ENCODE measurements at places on chromosomes 12 and 14. TPM values are rescaled to one million over a fixed set of nuclear protein-coding genes. Genes with fewer than 3 reads are reported as not detected.
A peak's percentile ranks its signal among the peaks of the same experiment; 100 is the strongest.

APOLD1 gene
- total RNA-seq, result 0.44 TPM

CAPS2 gene
- 4.2 TPM for total RNA-seq

GRCh38 chr14:51855234-51855633, 5.2 kb upstream of the GNG2 start:
- DNase-seq, result no peak

ATG14 gene
- total RNA-seq, result 9.4 TPM

DNA sequence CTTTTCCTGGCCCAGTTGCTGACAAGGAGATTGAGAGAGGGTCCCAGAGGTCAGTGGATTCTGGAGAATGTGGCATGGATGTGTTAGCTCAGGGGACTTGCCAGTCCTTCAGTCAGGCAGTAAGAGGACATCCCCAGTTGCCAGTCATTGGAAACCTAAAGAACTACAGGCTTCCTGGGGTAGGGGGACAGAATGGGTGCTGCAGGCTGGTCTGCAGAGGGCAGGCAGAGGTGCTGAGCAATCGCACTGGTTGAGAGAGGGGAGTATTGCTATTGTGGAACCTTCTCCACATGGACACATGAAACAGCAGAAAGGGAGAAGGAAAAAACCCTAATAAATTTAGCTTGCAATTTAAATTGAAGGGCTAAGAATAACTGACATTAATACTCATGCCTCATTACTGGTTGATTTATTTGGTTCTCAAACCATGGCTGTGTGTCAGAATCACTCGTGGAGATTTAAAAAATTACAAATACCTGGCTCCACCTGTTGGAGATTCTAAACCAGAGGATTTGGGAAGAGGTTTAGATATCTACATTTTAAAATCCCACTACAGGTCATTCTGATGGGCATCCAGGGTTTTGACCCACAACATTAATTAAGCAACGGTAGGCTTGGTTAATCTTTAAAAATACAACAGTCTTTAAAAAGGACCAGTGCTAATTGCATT, 71.2 kb upstream of the SLC38A2 start:
- no peak for DNase-seq

EPYC gene
- not detected for total RNA-seq

DNA sequence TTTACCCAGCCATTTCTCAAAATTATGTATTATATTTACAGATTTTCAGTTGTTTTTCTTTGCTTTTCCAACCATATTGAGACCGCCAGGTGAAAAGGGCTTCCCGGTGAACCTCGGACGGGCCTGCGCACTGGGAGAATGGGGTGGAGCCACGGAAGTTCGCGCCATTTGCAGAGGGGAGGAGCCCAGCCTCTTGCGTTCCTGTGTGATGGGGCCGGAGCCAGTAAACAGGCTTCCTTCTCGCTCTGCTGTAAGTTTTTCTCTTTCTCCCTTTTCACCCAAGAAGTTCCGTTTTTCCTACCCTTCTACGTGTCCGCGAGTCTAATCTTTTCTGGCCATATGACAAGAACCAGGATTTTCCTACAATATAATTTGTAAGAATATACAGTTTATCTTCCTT, 1108.8 kb upstream of the SEL1L start:
- peak; percentile 65 for DNase-seq

LRRC43 gene
- total RNA-seq, result 0.21 TPM

DNA sequence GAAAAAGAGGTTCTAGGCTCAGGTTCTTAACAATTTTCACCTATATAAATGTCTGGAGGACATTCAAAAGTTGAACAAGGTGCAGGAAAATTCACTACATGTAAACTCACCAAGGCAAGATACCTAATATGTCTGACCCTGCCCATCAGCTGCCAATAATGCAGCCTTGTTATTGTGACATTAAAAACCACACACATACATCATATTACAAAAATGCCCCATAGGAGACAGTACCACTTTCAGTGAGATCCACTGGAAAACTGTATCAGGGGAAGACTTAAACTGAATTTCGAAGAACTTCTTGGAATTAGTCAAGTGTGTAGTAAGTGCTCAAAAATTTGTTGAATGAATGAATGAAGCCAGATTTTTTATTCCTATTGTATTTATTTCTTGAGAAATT, 83.1 kb downstream of the KICS2 start:
- DNase-seq, result no peak

CHGA gene
- total RNA-seq, result 17.2 TPM

GRCh38 chr14:56117765-56118610, at the start of gene PELI2:
PELI2 (plus strand) TSS chr14:56118411; CDS start chr14:56118661, 250 bp downstream.
- peak; percentile 75 for DNase-seq

DNA sequence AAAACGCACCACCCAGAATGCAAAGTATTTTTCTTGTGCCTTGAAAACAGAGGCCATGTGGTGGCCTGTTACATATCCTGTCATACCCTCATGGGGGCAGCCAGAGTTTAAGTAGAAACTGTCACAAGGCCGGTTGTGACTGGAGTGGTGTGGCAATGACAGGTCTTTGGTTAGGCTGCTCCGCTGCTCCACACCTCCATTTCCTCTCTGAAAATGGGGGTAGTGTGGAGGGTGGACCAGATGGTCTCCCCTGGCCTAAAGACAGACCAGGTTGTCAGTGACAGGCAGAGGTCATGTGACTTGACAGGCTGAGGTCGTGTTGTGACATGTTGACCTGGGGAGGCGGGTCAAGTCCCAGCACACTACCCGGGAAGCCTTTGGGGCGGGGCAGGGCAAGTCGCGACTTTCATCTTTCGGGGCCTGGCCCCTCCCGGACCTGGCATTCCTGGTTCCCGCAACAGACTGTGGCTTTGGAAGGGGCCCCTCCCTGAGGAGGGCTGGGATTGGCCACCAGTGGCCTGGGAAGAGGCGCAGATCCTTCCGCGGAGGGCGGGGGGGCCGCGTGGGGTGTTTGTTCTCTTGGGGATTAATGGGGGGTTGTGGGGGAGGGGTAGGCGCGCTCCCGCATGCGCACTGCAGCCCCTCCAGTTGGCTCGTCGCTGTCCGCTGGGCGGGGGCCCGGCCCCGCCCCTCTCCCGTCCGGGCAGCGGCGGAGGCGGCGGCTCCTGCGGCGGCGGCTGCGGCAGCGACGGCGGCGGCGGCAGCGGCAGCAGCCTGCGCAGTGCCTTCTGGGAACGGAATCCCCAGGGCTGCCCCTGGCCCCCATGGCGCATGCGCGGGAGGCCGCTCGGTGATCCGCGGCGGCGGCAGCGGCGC, at the start of gene MBD6:
Gene MBD6, plus strand, starts transcription at position 814 of the 876 bp plus-strand sequence. CDS start 1,480 bp downstream, outside the sequence.
- peak; percentile 85 for DNase-seq

PHETA1 gene
- 18.6 TPM for total RNA-seq

DNA sequence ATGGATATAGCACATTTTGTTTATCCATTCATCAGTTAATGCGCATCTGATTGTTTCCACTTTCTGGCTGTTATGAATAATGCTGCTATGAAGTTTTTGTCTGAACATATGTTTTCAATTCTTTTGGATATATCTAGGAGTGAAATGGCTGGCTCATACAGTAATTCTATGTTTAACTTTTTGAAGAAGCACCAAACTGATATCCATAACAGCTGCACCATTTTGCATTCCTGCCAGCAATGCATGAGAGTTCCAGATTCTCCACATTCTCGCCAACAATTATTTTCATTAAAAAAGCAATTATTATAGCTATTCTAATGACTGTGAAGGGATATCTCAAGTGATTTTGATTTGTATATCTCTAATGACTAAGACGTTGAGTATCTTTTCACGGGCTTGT, 89.9 kb upstream of the PPP4R3A start:
- DNase-seq, result no peak

C12orf54 gene
- total RNA-seq, result not detected

DNA sequence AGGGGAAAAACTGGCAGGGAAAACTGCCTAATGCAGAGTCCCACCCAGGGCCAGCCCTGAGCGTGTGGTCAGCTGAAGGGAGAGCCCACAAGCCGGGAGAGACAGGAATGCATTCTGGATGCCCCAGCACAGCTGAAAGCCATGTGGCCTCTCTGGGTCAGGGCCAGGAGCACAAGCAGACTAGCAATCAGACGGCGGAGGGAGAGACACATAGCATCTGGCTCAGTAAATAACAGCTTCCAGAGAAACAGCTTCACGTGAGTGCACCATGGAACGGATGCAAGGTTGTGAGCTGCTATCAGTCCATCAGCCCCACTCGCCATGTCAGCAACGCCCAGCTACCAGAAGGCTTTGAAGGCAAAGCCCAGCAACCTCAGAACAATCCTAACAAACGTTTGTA, 28.2 kb upstream of the TMEM106C start:
- no peak for DNase-seq

DNA sequence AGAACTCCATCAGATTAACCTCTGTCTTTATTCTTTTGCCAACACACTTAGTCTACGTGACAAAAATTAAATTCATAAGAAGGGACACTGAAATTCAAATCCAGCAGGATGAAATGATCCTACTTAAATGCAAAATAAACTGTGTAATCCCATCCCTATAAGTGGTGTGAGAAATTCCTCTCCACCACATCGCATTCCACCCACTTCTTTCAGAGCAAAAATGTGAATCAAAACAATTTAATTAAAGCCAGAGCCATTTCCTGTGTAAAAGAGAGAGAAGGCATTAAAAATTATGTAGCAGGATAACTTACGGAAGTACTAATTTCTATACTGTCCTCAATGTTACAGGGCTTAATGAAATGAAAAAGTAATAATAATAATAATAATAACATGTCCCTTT, 844.3 kb downstream of the GALC start:
- DNase-seq, result no peak

- no peak for DNase-seq
Observed at GRCh38 chr12:101441461-101442224, 33.5 kb upstream of the SPIC start.

- DNase-seq, result no peak
Observed at GRCh38 chr12:30437616-30438015, 258.1 kb downstream of the IPO8 start.

WNT1 gene
- not detected for total RNA-seq

DNA sequence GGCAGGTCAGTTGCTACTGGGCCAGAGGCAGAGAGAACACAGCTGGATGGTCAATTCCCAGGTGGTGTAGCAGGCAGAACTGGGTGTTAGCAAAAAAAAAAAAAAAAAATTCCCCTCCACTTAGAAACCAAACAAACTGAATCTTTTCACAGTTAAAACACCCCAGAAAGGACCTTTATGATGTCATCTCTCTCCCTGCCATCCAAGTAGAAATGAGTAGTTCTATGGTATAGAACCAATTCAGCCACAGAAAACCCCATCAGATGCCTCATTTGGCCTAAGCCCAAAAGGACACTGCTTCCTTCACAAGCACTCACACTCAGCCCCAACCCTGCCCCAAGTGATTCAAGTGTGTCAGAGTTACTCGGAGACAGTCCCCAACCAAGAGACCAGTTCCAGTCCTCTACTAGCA, 230.8 kb downstream of the DPF3 start:
- DNase-seq, result no peak

DNA sequence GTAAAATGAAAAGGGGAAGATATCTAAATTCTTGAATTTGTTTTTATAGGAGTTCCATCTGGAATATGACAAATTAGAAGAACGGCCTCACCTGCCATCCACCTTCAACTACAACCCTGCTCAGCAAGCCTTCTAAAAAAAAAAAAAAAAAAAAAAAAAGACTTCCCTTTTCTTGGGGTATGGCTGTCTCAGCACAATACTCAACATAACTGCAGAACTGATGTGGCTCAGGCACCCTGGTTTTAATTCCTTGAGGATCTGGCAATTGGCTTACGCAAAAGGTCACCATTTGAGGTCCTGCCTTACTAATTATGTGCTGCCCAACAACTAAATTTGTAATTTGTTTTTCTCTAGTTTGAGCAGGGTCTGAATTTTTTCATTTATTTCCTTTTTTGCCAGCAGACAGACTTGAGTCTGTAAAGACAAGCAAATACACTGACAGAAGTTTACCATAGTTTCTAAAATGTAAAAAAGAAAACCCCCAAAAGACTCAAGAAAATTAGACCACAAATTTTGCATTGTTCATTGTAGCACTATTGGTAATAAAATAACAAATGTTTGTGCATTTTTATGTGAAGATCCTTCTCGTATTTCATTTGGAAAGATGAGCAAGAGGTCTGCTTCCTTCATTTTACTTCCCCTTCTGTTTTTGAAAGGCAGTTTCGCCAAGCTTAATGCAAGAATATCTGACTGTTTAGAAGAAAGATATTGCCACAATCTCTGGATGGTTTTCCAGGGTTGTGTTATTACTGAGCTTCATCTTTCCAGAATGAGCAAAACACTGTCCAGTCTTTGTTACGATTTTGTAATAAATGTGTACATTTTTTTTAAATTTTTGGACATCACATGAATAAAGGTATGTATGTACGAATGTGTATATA, 12.1 kb upstream of the KCNMB4 start:
- no peak for DNase-seq

GRCh38 chr12:112750971-112751370, 40.6 kb upstream of the RPH3A start:
- DNase-seq, result no peak

DNA sequence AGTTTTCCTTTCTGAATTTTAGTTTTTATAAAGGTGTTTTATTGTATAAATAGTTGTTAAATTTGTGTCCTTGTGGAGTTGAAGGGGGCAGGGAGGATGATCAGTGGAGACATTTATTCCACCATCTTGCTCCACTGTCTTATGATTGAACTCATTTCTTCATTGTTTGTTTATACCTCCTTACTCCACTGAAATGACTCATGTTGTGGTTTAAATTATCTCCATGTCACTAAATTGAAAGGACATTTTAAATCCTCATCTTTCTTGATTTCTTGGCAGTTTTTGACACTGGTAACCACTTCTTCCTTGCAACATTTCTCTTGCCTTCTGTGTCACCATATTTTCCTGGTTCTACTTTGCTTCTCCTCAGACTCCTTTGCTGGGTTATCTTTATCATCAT, 23.6 kb upstream of the FERMT2 start:
- no peak for DNase-seq

PLA2G1B gene
- 1.8 TPM for total RNA-seq

DNA sequence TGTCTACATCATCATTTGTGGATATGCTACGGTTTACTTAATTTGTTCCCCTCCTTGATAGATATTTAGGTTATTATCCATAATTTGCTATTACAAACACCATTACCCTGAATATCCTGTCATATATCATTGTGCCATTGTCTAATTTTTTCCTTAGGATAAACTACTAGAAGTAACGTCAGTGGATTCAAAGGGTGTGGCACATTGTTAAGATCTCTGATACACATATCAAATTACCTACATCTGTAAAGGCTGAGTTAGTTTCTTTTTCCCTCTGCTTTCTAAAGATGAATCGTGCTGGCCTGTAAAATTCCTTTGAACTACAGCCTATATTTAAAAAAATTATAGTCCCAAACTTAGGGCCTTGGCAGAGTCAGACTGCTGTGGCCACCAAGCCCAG, 53.9 kb upstream of the STRN3 start:
- DNase-seq, result no peak

DNA sequence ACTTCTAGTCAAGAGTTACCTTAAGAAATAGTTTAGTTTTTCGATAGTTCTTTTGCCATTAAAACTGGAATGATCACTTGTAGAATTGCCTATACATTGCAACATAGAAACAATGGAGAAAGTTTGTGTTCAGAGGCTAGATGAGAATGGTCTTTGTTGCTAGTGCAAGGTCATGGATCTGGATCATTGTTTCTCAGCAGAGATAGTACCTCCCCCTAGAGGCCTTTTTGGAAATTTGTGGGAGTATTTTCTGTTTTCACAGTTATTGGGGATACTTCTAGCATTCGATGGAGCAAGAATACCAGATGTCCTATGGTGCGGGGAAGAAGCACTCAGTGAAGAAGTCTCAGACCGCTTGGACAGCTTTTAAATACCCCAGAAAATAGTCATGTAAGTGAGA, 138.8 kb upstream of the HMGA2 start:
- DNase-seq, result no peak
